ENCODE measurements at places on chromosomes 7 and 10.

DNA sequence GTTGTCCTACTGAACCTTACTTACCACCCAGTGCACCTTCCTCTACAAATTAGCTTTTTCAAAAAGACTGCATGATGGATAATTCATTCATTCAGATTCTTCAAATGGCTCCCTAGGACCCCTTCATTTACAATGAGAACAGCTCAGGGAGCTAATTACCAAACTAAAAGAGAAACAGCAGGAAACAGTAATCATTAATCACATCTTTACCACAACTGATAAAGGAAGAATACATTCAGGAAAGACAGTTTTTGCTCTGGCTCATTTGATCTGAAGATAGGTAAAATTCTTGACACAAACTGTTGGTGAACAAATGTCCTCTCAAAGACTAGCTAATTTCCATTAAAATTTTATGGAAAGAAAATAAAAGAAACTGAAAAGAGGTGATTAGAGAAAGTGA is 1652.7 kb upstream of the LRRTM3 start:
- DNase-seq = no peak

DNA sequence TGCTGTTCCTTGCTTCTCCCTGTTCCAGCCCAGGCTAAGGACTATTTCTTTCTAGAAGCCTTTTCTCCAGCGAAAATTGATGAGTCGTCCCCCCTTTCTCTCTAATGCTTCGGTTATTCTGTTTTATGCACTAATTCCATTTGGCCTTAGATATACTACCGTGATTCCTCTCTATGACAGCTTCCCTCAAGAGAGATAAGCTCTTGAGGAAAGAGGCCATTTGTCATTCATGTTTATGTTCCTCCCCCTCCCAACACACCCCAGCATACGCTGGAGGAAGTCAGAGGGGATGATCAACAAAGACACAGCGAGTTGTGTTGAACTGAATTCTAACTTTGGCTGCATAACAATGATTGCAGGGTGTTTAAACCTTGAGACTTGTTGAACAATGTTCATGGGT is 198.8 kb downstream of the BMPER start:
- no peak for DNase-seq

DNA sequence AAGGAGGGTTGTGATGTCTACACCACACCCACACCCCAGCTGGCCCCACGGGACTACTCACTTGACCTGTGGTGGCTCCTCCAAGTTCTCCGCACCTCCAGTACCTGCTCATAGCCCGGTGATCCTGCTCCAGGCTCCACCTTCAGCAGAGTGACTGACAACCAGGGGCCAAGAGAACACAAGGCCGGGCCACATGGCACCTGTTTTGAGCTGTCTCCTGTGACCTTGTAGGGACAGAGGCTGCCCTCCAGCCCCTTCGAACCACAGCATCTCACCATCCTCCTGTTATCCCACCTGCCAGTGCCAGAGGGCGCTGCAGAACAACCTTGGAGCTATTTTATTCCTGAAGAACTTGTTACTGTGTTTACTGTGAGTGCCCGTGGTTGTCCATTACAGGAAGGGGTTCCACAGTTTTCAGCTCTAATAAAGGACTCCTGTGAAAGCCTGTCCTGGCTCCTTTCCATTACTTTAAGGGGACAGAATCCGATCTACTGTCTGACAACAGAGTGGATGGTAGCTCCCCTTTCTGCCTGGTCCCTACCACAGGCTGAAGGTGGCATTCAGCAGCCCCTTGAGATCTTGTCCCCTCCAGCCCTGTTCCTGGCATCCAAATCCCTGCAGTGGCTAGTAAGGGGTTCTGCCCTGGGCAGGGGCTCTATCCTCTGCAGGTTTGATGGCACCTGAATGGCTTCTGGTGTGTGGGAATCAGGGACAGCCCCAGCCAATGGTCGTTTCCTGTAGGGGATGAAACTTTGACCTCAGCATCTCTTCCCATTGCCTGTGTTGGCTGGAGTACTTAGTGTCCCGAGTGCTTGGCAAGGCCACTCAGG is 50.8 kb downstream of the C10orf120 start:
- no peak for DNase-seq

- no peak for DNase-seq
These were observed 45.8 kb upstream of the SRRM3 start for GRCh38 chr7:76155938-76156337.

- DNase-seq = no peak
These were observed 15.9 kb downstream of the UBN2 start for GRCh38 chr7:139246905-139247304.

DNA sequence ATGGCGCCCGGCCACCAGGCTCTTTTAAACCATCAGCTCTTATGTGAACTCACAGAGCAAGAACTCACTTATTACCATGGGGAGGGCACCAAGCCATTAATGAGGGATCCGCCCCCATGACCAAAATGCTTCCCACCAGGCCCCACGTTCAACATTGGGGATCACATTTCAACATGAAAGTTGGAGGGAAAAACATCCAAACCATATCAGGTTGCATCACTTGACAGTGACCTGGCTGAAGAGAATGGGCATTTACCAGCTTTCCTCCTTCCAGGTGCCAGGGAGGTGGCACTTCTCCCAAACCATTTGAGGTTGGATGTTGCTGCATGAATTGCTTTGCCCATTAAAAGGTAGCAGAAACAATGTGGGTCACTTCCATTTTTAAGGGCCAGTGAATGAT is 115.6 kb upstream of the TNS3 start:
- DNase-seq = no peak

GRCh38 chr7:137546671-137547070 is 203.1 kb upstream of the PTN start:
- no peak for DNase-seq

- no peak for DNase-seq
These were observed 121.8 kb downstream of the CAMK1D start for GRCh38 chr10:12471135-12471534.

DNA sequence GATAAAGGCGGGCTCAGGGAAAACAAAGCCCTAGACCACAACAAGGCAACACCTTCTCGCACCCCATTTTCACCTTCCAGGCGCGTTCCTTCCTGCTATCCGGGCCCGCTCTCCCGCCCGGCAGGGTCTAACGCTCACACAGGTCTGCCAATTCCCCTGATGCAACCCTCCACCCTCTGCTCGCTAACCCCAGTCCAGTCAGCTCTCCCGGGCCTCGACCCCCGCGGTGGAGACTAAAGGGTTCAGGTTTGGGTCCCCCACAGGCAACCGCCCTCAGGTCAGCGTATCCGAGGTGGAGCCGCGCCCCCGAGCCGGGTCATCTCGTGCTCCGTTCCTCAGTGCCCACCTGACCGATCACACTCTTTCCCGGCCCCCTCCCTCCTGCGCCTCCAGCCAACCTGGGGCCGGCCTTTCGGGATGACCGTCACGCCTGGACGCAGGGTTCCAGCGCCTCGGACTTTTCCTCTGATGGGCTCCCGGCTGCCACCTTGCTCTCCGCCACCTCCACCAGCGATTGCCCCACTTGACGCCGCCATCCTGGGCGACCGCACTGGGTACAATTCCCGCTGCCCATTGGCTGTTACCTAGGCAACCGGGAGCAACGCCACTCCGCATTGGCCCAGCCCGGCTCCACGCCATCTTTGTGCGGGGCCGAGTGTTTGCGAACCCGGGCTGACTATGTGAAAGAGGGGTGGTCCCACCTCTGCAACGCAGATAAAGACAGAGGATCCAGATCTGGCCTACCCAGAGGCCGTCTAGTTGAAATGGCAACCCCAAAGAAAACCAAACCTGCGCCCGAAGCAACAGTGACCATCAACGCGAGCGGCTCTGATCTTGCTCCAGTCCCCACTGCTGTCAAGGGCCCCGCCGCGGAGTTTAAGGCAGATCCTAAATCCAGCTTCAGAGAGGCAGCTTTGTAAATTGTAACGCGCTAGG is at the start of gene MORN4:
Gene MORN4, minus strand, starts transcription at position 552 of the 936 bp plus-strand sequence. CDS start 13,847 bp downstream, outside the sequence.
- peak; percentile 82 for DNase-seq

- DNase-seq = no peak
These were observed 8.6 kb upstream of the UPF2 start for GRCh38 chr10:12051241-12051640.

GRCh38 chr10:29068966-29069365 is 219.9 kb upstream of the LYZL1 start:
- no peak for DNase-seq

- no peak for DNase-seq
These were observed 119.0 kb downstream of the BTAF1 start for GRCh38 chr10:92042541-92042940.

DNA sequence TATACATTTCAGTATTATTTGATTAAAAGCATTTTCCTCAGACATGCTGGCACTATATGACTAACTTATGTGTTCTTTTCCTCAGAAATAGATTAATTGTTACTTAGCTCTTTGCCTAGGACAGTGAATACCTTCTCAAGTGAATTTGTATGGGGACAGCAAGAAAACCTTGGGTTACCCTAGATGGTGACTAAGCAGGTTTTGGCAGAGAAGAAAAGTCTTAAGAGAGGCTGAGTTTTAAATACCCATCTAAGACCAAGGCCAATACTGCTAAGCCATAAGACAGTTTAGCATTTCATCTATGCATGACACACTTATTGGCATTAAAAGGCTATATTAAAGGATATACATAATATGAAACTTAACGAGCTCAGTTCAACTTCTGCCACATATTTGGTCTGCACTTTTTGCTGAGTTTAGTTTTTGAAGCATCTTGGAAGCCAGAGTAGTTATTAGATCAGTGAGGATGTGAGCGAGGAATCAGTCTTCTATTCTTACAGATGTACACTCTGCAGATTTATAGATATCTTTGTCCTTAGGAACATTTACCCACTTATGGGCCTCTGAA is 54.6 kb upstream of the FAM3C start:
- DNase-seq = no peak

DNA sequence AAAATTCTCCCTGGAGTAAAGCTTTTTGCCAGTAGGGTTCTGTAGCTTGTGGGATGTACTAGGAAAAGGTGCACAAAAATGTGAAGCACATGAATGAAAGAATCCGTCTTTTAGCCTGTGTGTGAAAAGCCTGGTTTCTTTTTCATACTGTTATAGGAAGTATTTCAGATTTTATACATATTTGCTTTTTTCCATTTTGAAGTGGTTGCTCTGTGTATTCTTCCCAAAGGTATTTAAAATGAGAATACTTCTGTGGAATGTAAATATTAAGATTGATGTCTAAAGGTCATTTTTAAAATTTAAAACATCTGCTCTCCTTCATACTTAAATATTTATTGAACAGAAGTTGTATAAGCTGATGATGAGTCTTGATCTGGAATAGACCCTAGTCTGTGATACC is 96.8 kb downstream of the CDK14 start:
- no peak for DNase-seq

DNA sequence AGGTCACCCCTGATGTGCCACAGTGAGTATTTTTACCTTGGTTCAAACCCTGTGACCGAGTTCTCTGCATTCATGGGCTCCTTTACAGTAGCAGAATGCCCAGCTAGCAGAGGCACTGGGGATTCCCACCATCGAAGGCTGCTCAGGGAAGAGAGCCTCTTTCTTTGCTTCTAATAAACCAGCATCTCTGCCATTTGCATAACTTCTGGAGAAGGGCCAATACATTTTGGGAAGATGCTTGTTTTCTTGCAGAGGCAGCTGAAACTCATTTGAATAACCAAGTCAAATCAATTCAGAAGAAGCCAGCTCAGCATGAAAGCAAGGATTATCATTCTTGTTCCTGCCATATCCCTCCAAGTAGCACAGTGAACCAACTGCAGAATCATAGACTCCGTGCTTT is 82.9 kb upstream of the WDR11 start:
- DNase-seq = no peak

- no peak for DNase-seq
These were observed 866.3 kb upstream of the LRRN3 start for GRCh38 chr7:110224643-110225042.

DNA sequence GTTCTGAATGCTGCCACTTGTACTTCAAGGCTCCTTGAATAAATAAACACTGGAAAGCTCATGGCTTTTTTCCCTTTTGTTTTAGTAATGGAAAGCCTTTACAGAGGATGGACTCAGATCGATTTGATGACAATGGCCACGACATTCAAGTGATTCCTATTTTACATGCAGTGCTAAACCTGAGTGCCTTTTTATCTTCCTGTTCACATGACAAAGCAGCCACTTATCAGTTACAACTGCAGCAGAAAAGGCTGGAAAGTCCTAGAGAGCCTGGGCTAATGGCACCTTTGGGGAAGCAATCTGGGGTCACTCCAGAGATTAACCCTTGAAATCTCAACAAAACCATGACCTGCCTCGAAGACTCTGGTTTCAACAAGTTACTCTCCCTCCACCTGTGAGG is 249.0 kb upstream of the AUTS2 start:
- DNase-seq = no peak

GRCh38 chr7:50352282-50352681 is 47.8 kb downstream of the IKZF1 start:
- DNase-seq = no peak

DNA sequence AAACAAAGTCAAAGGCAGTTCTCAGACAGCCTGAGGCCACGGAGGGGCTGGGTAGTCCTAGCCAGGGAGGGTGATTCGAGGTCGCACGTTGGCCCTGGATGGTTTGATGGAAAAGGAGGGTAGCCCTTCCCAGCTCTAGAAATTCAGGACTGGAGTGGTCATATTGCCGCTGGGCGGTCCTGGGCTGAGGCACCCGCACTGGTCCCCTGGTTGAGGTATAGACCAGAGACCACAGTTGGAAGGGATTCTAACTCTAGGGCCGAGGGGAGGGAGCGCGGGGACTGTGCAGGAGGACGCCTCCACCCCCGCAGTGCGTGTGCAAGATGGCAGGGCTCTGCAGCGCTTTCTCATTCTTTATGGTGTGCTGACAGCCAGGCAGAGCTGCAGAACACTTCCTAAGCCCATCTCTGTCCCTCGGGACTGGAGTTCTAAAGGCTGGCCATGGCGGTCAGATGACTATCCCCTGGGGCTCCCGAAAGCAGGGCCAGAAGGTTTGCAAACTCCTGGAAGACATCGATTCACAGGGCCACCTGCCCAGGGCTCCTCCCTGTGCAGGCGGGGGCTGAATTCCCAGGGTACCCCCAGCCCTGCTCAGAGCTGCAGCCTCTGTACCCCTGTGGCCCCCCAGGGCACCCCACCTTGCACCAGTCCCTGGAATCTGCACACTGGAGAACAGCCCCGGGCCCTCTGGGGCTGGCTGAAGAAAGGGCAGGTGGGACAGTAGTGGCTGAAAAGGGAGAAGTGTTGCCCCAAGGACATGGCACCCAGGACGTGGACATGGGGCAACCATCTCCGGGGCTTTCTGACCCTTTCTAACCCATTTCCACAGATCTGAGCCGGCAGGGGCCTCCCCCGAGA is 51.0 kb upstream of the ELN start:
- peak; percentile 85 for DNase-seq

- DNase-seq = no peak
These were observed 784.5 kb upstream of the ZWINT start for GRCh38 chr10:57145548-57145947.

GRCh38 chr7:126606331-126606730 is 646.4 kb downstream of the GRM8 start:
- no peak for DNase-seq
